ENCODE measurements at places on chromosomes 1 and 21.

GRCh38 chr1:111249960-111250359 is 22.4 kb downstream of the CHI3L2 start:
- no peak for DNase-seq

DNA sequence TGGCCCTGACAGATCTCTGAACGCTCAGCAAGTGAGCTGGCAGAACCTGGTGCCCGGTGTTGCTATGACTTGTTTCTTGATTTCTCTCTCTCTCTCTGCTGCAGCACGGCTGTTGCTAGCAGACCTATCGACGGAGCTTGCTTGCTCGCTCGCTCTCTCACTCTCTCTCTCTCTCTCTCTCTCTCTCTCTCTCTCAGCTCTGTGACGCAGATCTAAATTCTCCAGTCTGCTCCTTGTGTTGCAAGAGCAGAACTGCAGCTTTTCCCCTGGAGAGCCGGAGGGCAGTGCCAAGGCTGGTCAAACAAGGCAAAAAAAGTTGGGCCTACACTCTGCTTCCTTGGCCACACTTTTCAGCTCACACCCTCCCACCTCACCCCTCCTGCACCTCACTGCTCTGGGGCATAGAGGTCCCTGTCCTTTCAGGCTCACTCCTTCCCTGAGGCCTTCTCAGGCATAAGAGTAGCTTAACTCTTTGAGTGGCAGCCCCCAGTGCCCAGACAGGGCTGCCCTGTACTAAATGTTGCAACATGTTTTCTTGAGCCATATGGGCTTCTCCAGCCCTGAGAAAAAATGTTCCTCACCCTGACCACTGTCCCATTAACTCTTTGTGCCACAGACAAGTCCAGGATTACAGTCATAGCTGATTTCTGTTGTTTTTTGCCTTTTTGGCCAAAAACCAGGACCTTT is 72.2 kb downstream of the CD46 start:
- DNase-seq, result peak; percentile 31

DNA sequence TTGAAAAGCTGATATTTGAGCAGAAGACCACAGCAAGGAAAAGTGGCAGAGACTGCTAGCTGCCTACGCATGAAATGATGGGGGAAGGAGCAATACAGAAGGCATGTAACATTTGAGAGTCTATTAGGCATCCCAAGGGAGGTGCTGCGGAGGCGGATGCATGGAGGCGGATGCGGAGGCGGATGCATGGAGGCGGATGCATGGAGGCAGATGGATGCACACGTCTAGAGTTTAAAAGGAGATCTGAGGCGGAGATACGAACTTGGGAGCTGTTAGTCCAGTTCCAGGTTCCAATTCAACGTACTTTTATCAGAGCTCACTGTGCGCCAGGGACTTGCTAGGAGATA is 744 bp upstream of the DDX20 start:
- peak; percentile 61 for DNase-seq

GRCh38 chr1:234558330-234558836 is 51.6 kb downstream of the IRF2BP2 start:
- DNase-seq, result no peak

DNA sequence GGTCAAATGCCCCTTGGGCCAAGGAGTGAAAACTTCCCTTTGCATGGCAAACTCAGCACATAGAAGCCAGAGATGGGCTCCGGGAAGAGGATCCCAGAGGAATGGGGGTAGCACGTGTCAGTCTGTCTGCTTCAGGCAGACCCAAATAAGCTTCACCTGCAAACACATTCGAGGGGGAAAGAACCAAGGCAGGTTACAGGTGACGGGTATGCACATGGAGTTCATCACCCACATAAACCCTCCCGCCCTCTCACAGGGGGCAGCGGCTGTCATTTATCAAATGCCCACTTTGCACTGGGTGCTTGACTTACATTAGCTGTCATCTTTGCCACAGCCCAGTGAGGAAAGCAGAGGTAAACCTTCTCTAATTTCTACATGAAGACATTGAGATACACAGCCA is 73.0 kb upstream of the TLR5 start:
- no peak for DNase-seq

GRCh38 chr1:228411548-228412430 is 4.9 kb downstream of the TRIM17 start:
- DNase-seq, result no peak

- DNase-seq, result no peak
Observed at GRCh38 chr1:6500544-6501278, 9.2 kb upstream of the PLEKHG5 start.
